ENCODE measurements at places on chromosomes 12 and 14.

DNA sequence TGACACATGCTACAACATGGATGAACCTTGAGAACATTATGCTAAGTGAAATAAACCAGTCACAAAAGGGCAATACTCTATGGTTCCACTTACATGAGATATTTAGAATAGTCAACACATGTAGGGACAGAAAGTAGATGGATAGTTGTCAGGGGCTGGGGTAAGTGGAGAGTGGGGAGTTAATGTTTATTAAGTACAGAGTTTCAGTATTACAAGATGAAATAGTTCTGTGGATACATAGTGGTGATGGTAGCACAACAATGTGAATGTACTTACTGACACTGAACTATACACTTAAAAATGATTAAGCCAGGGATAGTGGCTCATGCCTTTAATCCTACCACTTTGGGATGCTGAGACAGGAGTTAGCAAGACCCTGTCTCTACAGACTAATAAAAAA lies 8.7 kb downstream of the NUP107 start:
- DNase-seq: no peak

GRCh38 chr14:62745496-62745895 lies 299.8 kb downstream of the KCNH5 start:
- DNase-seq: no peak

DNA sequence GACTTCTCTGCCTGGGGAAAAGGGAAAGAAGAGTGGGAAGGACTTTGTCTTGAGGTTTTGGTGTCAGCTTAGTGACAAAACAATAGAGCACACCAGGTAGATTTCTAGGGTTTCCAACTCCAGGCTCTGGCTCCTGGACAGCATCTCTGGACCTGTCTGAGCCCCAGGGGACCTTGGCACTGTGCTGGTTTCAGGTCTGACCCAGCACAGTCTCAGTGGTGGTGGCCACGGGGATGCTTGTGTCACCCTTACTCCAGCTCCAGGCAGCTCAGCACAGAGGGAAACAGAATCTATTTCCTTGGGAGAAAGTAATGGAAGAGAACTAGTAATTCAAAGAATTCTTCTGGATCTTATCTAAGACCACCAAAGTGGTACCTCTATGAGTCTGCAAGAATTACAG lies 11.1 kb upstream of the CKAP4 start:
- no peak for DNase-seq

- DNase-seq: no peak
These were observed 38.4 kb downstream of the AKAP6 start for GRCh38 chr14:32367516-32367915.

- no peak for DNase-seq
These were observed 12.2 kb upstream of the CLMN start for GRCh38 chr14:95331708-95332408.

GRCh38 chr12:9721394-9722092 lies 11.4 kb downstream of the CLECL1 start:
- no peak for DNase-seq

DNA sequence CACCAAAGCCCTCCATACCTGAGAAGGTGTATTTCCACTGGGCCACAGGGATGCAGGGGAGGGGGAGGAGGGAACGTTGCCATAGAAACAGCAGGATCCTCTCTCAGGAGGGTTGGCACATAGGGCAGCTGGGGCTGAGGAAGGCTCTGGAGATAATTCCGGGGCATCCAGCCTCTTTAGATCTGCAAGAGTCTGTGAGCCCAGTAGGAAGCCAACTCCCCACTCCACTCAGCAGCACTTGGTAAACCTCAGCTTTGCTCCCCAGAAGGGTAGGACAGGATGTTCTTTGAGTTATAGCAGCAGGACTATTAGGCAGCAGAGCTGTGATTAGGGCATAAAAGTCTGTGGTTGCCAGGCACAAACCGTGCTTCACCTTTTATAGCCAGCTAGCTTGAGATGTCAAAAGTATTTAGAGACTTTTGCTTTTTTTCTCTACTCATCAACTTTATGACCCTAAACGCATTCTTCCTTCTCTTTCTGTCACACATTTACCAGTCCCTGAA lies 7.8 kb upstream of the PLEKHG3 start:
- no peak for DNase-seq

DNA sequence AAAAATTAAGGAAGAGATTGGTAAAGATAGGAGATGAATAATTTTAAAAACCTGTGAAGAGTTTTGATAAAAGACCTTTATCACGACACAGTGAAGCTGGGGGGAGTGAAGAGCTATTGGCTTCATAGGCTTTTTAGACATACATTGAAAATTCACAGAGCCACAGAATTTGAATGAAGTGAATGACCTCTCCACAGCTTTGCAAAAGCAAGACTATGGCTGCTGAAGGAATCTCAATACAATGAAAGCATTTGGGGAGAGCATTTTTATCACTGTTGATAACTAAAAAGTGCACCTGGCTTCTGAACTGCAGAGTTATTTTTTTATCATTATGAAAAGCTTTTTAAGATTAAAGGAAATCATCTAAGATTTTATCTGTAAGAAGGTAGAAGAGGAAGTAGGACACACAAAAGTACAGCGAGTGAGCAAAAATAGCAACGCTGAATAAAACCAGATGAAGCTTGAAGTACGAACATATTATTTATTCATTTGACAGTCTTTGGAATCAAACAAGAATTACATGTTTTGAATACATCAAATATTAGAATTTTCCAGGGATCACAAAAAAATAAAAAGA lies 317.5 kb downstream of the KCNC2 start:
- no peak for DNase-seq

- DNase-seq: no peak
These were observed 500.4 kb downstream of the GALC start for GRCh38 chr14:87492561-87492960.
